ENCODE measurements at places on chromosomes 5 and 9. TPM values are rescaled to one million over a fixed set of nuclear protein-coding genes. Genes with fewer than 3 reads are reported as not detected.
A peak's percentile ranks its signal among the peaks of the same experiment; 100 is the strongest.

GRCh38 chr5:166898166-166898565 is 1393.3 kb upstream of the WWC1 start:
- H3K27ac ChIP-seq: no peak overlapping the region
- H3K36me3 ChIP-seq: no peaks in the 10 kb centered on the region
- H3K4me3 ChIP-seq: no peak overlapping the region
- no peak for DNase-seq
- H3K27me3 ChIP-seq: no peaks in the 10 kb centered on the region

GRCh38 chr5:160514866-160515265 is 93.2 kb downstream of the PTTG1 start:
- no peak for DNase-seq
- H3K27ac ChIP-seq: no peak overlapping the region
- no peak overlapping the region for H3K4me3 ChIP-seq
- no peaks in the 10 kb centered on the region for H3K4me1 ChIP-seq
- no peaks in the 10 kb centered on the region for H3K36me3 ChIP-seq

DNA sequence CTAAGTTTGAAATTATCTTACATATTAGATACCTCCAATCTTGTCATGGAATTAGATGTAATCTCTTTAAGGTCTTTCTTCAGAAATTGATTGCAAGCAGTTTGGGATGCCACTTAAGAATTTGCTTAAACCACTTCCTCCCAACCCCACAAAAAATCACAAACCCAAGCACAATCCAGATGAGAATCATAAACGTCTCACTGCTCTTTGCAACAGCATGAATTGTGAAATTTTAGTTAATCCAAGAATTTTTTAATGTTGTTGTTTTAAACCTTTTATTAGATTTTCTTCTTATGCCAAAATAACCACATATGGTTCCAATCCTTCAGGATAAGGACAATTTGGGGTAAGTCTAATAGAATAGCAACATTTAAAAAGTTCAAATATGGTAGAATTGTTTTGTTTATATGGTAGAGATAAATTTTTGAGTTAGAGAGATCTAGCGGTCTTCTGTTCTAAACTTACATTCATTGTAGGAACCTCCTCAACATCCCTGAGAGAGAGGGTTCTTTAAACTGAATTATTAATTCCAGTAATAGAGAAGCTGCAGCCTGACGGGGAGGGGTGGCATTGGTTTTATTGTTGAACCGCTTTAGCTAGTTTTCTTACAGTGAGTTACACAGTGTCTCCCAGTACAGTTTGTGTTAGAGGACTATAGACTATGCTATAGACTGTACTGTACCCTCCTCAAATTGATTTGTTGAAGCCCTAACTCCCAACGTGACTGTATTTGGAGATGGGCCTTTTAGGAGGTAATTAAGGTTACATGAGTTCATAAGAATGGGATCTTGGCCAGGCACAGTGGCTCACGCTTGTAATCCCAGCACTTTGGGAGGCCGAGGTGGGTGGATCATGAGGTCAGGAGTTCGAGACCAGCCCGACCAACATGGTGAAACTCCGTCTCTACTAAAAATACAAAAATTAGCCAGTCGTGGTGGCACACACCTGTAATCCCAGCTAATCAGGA is 24.8 kb upstream of the IL6ST start:
- no peaks in the 10 kb centered on the region for H3K36me3 ChIP-seq
- no peaks in the 10 kb centered on the region for H3K4me1 ChIP-seq
- no peak overlapping the region for H3K4me3 ChIP-seq
- no peak for DNase-seq
- no peak overlapping the region for H3K27ac ChIP-seq

GRCh38 chr5:146342882-146343865 is 4.5 kb downstream of the POU4F3 start:
- no peak for DNase-seq
- H3K36me3 ChIP-seq: peaks cover 6% of the 10 kb centered on the region
- H3K27me3 ChIP-seq: peaks cover 90% of the 10 kb centered on the region
- H3K4me1 ChIP-seq: peaks cover 6% of the 10 kb centered on the region

DNA sequence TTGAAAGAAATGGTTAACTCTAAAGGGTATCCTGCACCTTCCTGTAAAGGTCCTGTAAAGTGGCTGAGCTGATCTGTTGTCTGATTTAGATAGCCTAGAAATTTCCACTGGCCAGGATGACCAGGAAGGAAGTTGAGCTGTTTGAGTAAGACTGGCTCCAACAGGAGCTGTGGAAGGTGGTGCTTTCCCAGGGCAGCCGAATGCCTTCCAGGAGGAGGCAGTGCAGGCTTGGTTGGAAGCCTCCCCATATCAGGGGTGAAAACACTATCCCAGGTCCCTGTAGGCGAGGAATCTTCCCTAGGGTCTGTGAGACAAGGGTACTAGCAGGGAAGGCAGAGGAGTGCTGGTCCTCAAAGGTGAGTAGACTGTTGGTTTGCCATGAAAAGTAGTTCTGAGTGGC is 98.4 kb downstream of the LIX1 start:
- H3K4me3 ChIP-seq: no peak overlapping the region
- H3K27ac ChIP-seq: no peak overlapping the region
- no peaks in the 10 kb centered on the region for H3K36me3 ChIP-seq

DNA sequence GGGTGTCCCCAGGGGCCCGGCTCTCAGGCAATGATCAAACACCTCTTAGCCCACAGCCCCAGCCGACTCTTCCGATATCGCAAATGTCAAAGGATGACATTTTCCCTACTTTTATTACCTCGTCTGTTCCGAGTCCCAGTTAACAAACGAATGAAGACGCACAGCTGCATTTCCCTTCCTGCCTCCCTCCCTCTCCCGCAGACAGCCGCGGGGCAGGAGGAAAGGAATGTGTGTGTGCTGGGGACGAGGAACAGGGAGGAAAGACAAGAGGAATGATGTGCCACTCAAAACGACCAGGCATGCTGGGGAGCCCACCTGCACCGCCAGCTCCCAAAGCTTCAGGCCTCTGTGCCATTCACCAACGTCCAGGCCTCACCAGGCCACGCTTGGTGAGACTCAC is 125.9 kb upstream of the SARDH start:
- H3K27me3 ChIP-seq: no peaks in the 10 kb centered on the region
- DNase-seq: no peak
- H3K27ac ChIP-seq: no peak overlapping the region
- no peaks in the 10 kb centered on the region for H3K4me1 ChIP-seq

- H3K27me3 ChIP-seq: peaks cover 24% of the 10 kb centered on the region
- H3K36me3 ChIP-seq: no peaks in the 10 kb centered on the region
- no peaks in the 10 kb centered on the region for H3K4me1 ChIP-seq
- H3K4me3 ChIP-seq: no peak overlapping the region
- no peak for DNase-seq
- no peak overlapping the region for H3K27ac ChIP-seq
These were observed 364.1 kb downstream of the MAN2A1 start for GRCh38 chr5:110053824-110054223.

GRCh38 chr9:110520120-110520701 is 59.3 kb downstream of the SVEP1 start:
- no peaks in the 10 kb centered on the region for H3K27me3 ChIP-seq
- no peak overlapping the region for H3K27ac ChIP-seq
- no peaks in the 10 kb centered on the region for H3K4me1 ChIP-seq
- no peak overlapping the region for H3K4me3 ChIP-seq
- no peaks in the 10 kb centered on the region for H3K36me3 ChIP-seq

GRCh38 chr9:131478421-131478868 is 24.3 kb upstream of the POMT1 start:
- peaks cover 50% of the 10 kb centered on the region for H3K36me3 ChIP-seq
- H3K27ac ChIP-seq: no peak overlapping the region
- no peaks in the 10 kb centered on the region for H3K27me3 ChIP-seq
- H3K4me3 ChIP-seq: no peak overlapping the region
- H3K4me1 ChIP-seq: peaks cover under 1% of the 10 kb centered on the region

DNA sequence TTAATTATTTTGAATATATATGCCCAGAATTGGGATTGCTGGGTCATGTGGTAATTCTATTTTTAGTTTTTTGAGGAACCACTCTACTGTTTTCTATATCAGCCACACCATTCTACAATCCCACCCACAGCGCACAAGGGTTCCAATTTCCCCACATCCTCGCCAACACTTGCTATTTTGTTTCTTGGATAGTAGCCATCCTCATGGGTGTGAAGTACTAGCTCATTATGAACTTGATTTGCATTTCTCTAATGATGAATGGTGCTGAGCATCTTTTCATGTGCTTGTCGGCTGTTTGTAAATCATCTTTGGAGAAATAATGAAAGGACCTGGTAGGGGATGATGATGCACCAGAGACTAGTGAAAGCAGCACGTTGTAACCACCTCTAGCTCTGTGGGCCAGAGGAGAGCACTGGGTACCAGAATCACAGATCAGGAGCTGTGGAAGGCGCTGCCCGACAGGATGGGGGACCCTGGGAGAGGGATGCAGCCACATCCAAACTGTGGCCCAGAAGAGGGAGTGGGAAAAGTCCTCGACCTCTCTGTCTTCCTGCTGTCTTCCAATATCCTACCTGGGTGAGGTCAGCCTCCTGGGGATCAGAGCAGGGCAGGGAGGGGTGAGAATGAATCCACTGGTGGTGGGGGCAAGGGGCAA is 155.4 kb downstream of the RGS3 start:
- no peak for DNase-seq
- peak overlapping the region; percentile 99 for H3K27ac ChIP-seq
- H3K4me1 ChIP-seq: peaks cover 65% of the 10 kb centered on the region
- H3K27me3 ChIP-seq: no peaks in the 10 kb centered on the region

DNA sequence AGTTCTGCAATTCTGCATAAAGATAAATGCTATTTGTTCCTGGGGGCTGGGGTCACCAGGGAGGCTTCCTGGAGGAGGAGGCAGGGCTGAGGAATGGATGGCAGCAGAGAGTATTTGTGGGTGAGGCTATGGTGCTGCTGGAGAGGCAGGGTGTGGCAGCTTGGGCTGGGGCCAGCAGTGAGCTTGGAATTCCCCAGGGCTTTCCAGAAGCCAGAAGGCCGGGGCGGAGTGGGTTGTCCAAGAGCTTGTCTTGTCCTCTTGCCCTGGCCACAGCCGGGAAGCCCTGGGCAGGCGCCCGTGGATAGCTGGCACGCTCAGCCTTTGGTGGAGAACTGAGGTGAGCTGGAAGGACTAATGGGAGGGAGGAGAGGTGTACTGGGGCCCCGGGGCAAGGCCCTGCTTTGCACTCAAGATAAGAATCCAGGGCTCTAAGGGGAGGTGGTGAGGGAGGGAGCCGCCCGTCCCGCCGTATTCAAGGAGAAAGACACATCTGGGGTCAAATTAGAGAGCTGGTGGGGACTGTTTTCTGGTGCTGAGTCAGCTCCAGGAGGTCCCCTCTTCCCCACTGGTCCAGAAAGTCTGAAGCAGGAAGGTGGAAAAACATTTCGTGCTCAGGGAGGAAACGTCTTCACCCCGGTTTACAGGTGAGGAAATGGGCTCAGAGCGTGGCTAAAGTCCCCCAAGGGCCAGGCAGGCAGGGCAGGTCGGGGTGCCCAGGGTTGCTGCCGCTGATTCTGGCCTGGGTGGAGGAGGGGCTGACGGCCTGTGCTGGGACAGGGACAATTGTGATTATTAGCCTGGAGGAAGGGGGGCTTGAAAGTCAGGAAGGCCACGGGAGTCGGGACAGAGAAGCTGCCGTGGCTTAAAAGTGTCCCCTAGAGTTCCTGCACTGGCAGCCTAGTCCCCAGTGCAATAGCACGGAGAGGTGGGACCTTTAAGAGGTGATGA is 26.9 kb upstream of the CNOT6 start:
- H3K4me3 ChIP-seq: peak overlapping the region; percentile 79
- peak overlapping the region; percentile 86 for H3K27ac ChIP-seq
- H3K36me3 ChIP-seq: peaks cover 12% of the 10 kb centered on the region
- DNase-seq: peak; percentile 85

PCDHB3 gene
- total RNA-seq: 0.10 TPM

FBP1 gene
- 6.5 TPM for total RNA-seq

ENG gene
- 0.32 TPM for total RNA-seq

PCDHGA7 gene
- total RNA-seq: 0.73 TPM

SPINK13 gene
- not detected for total RNA-seq
